A673 (cell line): ENCODE measurements at places on chromosomes 5 and 9. TPM values are rescaled to one million over a fixed set of nuclear protein-coding genes. Genes with fewer than 3 reads are reported as not detected.

DNA sequence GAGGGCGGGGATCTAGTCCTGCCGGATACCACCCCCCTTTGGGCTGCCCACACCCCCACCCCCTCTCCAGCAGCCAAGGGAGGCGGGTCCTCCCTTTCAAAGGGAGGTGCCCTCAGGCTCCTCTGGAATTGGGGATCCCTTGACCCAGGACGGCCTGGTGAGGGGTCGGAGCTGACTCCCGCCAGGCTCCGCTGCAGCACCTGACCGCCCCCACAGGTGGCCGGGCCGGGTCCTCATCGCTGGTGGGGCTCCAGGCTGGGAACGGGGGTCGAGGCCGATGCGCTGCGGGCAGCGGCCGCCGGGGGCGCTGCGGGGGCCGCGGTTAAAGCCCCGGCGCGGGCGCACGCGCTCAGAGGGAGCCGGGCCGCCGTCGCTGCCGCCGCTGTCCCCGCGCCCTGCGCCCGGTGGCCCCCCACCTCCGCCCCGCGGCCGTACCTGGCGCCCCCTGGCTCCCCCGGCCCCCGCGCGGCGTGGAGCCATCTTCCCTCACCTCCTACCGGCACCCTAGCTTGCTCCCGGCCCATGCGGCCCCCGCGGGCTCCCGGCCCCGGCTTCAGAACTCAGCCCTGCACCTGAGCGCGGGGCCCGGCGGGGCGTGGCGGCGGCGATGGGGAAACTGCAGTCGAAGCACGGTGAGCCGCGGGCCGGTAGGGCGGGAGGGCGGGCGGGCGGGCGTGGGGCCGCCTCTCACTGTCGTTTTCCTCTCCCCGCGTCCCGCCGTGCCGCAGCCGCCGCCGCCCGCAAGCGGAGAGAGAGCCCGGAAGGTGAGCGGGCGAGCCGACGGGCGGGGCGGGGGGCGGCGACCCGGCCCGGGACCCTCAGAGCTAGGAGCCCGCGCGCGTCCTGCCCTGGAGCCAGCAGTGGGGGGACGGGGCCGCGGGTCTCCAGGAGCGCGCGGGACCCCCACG lies at the start of gene NKD2:
Gene NKD2, plus strand, starts transcription at position 352 of the 908 bp plus-strand sequence. Its CDS starts 256 bp downstream, at position 608.
- peaks cover 25% of the 10 kb centered on the region for H3K4me1 ChIP-seq
- no peaks in the 10 kb centered on the region for H3K27me3 ChIP-seq
- H3K36me3 ChIP-seq = no peaks in the 10 kb centered on the region

GRCh38 chr5:102750151-102750834 lies 4.8 kb upstream of the PAM start:
- H3K27ac ChIP-seq = no peak overlapping the region
- no peak overlapping the region for H3K4me3 ChIP-seq
- DNase-seq = no peak
- peaks cover 32% of the 10 kb centered on the region for H3K4me1 ChIP-seq

DNA sequence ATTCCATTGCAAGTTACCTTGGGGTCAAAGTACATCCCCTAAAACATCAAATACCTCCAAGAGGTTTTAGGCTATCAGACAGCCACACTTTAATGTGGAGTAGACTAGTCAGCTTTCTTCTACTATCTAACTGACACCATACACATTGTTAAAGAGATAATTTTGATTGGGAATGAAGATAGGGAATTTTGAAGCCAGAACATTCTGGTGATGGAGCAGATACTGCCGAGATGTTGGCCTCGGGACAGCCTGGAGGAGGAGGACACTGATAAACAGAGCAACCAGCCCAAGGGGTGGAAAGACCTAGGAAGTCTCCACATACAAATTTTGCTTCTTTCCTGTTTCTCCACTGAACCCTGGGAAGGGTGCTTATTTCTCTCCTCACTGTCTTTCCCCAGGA lies 14.9 kb downstream of the TJP2 start:
- H3K4me3 ChIP-seq = no peak overlapping the region
- DNase-seq = no peak
- H3K27me3 ChIP-seq = no peaks in the 10 kb centered on the region
- no peaks in the 10 kb centered on the region for H3K36me3 ChIP-seq
- H3K4me1 ChIP-seq = no peaks in the 10 kb centered on the region
- H3K27ac ChIP-seq = no peak overlapping the region

SEMA6A gene
- 10.6 and 13.5 TPM in 2 replicates for total RNA-seq

DNA sequence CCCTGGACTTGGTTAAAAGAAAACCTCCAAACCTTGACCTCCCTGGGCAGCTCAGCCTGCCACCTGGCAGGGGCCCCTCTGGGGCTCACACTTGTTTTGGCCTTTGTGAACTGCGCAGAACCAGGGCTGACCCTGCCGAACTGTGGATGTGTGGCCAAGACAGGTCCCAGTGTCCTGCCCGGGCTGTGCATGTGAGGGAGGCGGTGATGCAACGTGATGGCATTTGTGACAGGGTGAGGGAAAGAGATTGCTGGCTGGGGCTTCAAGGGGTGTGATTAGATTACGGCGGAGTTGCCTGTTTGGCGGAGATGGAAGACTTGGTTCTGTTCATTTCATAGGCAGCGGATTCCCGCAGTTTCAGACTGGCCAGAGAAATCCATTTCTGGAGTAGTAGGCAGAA lies 30.4 kb upstream of the NKX2-5 start:
- H3K27ac ChIP-seq = no peak overlapping the region
- no peaks in the 10 kb centered on the region for H3K4me1 ChIP-seq
- no peaks in the 10 kb centered on the region for H3K36me3 ChIP-seq
- no peaks in the 10 kb centered on the region for H3K27me3 ChIP-seq
